ENCODE measurements at places on chromosomes 1 and 21.
A peak's percentile ranks its signal among the peaks of the same experiment; 100 is the strongest.

- no peak for DNase-seq
Measured at GRCh38 chr1:53510215-53510614, 51.0 kb downstream of the DMRTB1 start.

GRCh38 chr1:146012703-146013558 is 8.6 kb downstream of the HJV start:
- DNase-seq: no peak

DNA sequence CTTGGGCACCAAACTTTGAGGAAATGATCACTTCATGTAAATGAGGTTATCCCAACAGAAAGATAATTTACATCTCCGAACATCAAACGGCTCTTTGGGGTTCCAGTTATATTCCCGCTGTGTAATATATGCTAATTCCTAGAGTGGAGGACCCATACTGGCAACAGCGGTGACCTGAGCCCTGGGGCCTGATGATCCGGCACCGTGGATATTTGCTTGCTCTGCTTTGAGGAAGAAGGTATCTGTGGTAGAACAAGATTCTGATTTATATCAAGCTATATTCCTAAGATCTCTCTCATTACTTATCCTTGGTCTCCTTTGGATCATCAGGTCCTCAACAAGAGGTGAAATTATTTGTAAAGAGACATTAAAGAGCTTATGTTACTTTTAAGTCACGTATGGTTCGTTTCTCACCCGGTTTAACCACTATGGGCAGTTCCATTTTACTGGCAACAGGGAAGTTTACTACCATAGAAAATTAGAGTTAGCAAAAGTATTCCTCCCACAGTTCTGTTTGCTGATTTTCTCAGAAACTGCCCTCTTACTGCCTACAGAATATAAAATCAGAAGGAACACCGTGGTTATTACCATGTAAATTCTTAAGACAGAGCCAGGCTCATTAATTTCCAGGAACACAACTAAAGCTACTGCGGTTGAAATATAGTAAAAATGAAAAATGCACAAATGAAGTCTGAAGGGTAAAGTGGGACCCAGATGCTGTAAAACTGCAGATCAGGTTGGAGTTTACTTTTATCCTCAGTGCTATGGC is 56.7 kb downstream of the MRPL39 start:
- DNase-seq: no peak

DNA sequence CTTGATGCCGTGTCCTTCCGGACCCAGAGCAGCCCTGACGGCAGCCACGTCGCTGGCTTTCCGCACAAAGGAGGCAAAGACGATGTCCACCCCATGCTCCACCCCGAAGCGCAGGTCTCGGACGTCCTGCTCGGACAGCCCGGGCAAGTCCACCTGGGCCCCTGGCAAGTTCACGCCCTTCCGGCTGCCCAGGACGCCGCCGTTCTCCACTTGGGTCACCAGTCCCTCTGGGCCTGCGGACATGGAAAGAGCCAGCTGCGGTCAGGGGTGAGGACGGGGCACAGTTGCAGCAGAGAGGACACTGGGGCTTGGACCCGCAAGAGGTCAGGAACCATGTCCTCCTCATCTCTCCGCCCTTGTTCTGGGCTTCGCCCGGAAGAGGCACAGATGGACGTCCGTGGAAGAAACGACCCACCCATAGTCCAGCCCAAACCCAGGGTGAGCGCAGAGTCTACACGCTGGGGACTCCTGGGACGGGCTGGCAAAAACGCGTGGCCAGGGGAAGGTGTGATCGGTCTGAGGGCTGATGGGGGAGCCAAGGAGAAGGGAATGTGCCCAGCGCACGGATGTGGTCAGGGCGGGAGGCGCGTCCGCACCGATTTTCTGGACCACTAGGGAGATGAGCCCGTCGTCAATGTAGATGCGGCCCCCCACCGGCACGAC is 6.6 kb downstream of the PKLR start:
- DNase-seq: no peak

GRCh38 chr1:106957795-106958194 is 98.7 kb upstream of the PRMT6 start:
- DNase-seq: no peak

GRCh38 chr1:59967141-59967697 is 40.6 kb upstream of the CYP2J2 start:
- no peak for DNase-seq

DNA sequence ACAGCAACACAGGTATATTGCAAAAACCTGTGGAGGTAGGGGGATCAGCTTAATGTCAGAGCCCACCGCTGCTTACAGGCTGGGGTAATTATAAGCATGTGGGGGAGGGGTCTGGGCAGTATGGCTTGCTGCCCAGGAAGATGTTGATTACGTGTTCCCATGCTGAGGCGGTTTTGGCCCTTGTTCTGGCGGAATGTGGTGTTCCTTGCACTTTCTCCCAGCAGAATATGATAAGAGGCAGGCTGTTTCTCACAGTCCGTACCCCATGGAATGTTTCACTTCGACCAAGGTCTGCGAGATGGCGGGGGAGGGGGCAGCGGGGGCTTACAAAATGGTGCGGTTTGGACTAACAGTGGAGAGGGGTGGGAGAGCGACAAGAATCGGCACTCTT is 9.8 kb upstream of the HPCAL4 start:
- no peak for DNase-seq

GRCh38 chr1:183331091-183331742 is 87.0 kb downstream of the NMNAT2 start:
- no peak for DNase-seq

DNA sequence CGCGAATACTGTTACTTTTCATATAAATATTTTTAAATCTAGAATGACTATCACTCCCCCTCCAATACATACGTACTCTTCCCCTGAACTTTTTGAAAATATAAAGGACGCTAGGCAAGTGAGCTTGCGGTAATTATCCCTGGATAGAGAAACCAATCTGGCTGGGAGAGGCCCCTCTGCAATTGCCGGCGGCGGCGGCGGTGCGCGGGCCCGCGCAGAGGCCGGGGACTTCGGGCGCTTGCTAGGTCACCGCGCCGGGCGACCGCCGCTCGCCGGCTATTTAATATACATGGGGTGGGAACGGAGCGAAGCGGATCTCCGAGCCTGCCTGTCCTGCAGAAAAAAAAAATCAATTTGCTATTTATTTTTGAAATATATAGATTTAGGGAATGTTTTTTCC is 416.3 kb upstream of the ESRRG start:
- no peak for DNase-seq

GRCh38 chr1:239243006-239243405 is 143.4 kb upstream of the CHRM3 start:
- DNase-seq: no peak

GRCh38 chr1:209809611-209810010 is 3.7 kb upstream of the IRF6 start:
- DNase-seq: no peak

DNA sequence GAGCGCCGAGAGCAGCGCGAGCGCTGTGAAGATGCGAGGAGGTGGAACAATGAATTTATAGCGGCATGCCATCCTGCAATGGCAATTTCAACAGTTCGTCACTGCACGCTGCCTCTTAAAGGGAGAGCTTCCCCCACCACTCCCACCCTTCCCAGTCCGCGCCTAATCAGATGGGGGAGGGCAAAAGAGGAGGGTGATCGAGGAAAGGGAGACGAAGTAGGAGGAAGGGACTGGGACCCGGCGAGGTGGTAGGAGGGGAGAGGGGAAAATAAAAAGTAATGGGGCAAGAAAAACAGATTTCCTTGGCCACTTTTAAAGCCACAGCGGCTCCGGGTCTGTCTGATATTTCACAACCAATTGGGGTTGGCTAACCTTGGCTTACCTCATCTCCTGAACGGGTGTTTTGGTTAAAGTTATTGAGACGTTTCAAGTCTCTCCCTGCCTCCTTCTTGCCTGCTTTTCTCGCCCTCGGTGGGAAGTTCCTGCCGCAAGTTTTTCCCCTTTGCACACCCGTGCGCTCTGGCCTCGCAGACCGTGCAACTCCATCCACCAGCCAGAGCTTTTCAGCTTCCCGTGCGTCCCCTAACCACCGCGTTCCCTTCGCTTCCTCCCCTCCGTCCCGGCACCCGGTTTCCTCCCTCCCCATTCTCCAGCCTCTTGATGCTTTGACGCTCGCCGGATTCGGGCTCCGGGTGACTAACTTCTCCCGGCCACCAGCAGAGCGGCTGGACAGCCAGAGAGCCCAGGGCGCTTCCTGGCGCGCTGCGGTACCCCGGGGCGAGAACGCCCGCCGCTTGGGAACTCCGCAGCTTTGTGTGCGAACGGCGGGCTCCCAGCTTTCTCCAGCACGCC is at the start of gene ADAMTS5:
Gene ADAMTS5, minus strand, starts transcription at position 27 of the 852 bp plus-strand sequence. CDS start 697 bp downstream, outside the sequence.
- no peak for DNase-seq

- no peak for DNase-seq
Measured at GRCh38 chr1:171881442-171881841, 40.1 kb downstream of the DNM3 start.

DNA sequence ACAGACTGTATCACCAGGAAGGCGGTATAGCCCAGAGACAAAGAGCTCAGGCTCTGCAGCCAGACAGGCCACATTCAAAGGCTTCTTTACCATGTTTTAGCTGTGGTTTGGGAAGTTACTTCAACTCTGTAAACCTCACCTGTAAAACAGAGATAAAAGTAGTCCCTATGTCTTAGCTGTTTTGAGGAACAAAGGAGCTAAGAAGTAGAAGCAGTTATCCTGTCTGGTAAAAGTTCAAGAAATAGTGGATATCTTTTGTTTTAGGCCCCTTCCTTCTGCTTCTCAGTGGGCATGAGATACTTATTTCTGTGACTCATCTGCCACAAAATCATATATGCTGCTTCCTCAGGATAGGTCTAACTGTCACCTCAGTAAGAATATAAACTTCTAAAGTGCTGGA is 6.5 kb downstream of the CD34 start:
- DNase-seq: no peak

DNA sequence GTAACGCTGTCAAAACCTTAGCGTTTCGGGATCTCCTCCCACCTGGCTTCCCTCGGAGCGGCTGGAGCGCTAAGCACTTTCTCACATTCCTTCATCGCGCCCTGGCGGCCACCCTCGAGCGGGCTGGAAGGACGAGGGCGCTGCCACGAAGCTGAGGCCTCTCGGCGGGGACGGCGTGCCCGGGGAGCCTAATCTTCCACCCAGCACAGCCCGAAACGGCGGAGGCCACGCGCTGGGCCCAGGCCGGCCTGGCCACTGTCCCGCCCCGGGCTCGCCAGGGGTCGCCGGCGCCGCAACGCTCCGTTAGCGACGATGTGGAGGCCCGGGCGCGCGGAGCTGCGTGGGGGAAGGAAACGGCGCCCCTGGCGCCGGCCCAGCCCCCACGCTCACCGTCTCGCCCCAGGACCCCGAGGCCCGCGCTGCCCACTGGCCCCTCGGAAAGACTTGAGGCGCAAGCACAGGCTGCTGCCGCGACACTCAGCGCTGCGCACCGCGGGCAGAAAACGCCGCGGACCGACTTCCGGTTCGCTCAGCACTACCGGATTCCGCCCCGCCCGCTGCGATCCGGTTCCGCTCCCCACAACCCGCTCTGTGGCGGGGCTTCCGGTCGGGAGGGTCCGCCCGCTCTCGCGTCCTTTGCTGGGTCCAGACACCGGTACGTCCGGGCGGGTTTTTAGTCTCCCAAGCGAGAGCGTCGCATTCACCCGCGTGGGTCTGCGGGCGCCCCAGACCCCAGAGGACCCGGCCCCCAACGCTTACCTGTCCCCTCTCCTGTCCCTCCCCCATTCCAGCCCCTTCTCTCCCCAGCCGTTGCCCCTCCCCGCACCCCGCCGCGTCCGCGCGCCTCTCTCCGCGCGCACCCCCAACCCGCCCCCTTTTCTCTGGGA is at the start of gene YBEY:
Gene YBEY, plus strand, starts transcription at position 582 of the 887 bp plus-strand sequence. CDS start 572 bp downstream, outside the sequence.
- DNase-seq: peak; percentile 76

GRCh38 chr1:24289937-24290595 is 29.1 kb upstream of the GRHL3 start:
- DNase-seq: no peak

- DNase-seq: no peak
Measured at GRCh38 chr1:26283871-26284596, 4.1 kb downstream of the SH3BGRL3 start.

- DNase-seq: no peak
Measured at GRCh38 chr1:57719274-57719673, 295.4 kb upstream of the DAB1 start.

- DNase-seq: no peak
Measured at GRCh38 chr1:17161137-17161740, 42.0 kb upstream of the PADI2 start.

- peak; percentile 76 for DNase-seq
Measured at GRCh38 chr1:65420590-65421350, at the start of the genes LEPR and LEPROT. LEPR (plus strand) TSS chr1:65420668; CDS start chr1:65565566, 144,898 bp downstream. LEPROT (plus strand) TSS chr1:65420668; CDS start chr1:65420725, 57 bp downstream.

- no peak for DNase-seq
Measured at GRCh38 chr1:178388418-178389145, 108.2 kb downstream of the CLEC20A start.

DNA sequence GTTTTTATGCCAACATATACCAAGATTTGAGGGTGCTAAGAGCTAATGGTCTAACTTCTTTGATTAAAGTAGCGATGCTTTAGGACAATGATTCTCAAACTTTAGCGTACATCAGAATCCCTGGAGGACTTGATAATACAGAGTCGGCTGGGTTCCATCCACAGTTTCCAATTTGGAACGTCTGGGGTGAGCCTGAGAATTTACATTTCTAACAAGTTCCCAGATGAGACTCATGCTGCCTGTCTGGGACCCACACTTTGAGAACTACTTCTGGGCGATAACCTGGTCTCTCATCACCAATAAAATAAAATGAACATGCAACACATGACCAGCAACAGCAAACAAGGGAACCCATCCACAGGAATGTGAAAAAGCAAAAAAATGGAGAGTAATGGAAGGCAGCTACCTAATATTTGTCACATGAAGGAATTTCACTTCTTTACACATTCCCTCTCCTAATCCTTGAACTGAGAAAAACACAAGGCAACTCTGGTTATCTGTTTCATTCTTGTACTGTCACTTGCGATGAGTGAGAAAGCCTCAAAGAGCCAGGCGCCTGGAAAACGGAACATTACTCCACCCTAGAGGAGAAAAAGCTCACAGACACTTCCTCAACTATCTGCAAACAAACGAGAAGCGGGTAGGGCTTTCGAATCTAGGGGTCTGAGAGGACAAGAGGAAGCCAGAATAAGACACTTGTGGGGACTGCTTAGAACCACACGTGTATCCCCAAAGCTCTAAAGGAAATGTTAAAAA is 14.0 kb downstream of the HSF2BP start:
- no peak for DNase-seq

GRCh38 chr1:4327142-4327541 is 327.3 kb upstream of the AJAP1 start:
- no peak for DNase-seq

- DNase-seq: no peak
Measured at GRCh38 chr1:172574080-172574479, 41.1 kb downstream of the SUCO start.

GRCh38 chr1:211938561-211938997 is 96.8 kb downstream of the INTS7 start:
- no peak for DNase-seq

- no peak for DNase-seq
Measured at GRCh38 chr1:119587341-119587740, 60.7 kb downstream of the ZNF697 start.

- DNase-seq: no peak
Measured at GRCh38 chr1:68197891-68198290, 34.4 kb downstream of the WLS start.

GRCh38 chr1:215890438-215890837 is 323.3 kb downstream of the KCTD3 start:
- no peak for DNase-seq

GRCh38 chr1:23745515-23745914 is 2.2 kb downstream of the ELOA start:
- no peak for DNase-seq

GRCh38 chr1:246567646-246568235 is 1.5 kb downstream of the CNST start:
- DNase-seq: no peak

GRCh38 chr1:225697428-225697827 is 44.5 kb upstream of the ENAH start:
- no peak for DNase-seq
